RKO (cell line): ENCODE measurements at places on chromosomes 2 and 18.

GRCh38 chr2:190810981-190811587 lies 69.5 kb upstream of the GLS start:
- DNase-seq: no peak

DNA sequence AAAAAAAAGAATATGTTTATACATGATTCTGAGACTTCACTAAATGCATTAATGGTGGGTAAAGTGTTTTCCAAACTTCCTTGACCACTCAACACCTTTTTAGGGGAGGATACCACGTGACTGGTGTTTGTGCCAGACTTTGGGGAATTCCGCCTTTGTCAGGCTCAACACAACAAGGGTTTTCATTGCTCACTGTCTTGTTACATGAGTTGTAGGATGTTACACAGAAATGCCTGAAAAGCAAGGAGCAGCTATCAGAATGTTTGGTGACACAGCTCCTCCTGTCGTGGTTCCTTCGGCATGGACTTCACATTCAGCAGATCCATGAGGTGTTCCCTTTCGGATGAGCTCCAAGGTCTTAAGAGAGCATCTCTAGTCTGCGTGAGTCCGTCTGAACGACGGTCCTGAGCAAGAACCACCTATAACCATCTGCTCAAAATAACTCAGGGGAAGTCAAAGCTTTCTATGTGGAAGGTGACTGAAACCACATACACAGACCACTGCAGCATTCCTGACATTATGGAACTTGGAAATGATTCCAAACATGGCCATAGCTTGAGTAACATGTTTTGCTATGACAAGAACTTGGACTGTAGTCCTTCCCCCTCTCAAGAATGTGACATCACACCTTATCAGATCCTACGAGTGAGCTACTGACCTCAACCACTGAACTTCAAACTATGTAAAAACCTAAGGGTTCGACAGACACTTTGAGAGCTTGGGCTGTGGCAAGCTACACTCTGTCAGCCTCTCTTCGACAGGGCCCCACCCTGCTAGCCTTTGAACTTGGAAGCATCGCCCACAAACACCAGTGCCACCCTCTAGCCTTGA lies 57.5 kb downstream of the MCFD2 start:
- DNase-seq: no peak

DNA sequence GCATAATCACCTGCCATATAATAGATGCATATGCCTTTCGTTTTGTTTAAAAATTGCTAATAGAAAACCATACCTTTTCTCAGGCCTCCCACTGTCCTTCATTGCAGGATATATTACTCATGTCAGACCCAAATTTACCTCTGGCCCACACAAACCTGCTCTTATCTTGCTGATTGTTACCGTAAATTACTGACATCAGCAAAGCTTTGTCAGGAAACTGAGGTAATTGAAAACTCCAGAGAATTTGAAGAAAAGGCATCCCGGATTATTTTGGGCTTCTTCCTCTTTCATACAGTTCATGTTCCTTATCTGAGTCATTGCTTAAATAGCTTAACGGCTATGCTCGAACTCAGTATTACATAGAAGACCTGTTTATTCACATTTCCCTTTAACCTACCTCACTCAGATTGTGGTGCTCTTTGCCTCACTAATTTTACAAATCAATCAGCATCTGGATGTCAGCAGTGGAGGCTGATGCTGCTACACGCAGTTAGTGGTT lies 145.7 kb downstream of the ZEB2 start:
- no peak for DNase-seq

GRCh38 chr2:190837952-190838361 lies 42.7 kb upstream of the GLS start:
- no peak for DNase-seq

DNA sequence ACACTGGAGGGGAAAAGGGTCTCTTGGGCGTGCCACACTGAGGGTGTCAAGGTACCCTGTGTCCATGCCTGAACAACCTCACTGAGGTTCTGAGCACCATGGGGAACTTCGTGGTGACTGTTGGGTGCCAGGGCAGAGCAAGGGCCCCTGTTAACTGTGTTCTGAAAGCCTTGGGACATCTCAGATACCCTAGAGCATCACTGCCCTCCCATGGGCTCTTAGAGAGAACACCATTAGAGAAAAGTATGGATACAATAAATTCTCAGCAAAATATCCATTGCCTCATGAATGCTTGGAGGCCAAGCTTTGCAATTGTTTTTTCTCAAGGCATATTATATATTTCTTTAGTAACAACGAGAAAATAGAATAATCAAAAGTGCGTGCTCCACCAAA lies 488.5 kb upstream of the NRP2 start:
- no peak for DNase-seq
